Neural crest cell (in vitro differentiated cells): ENCODE measurements at places on chromosomes 5 and 9. TPM values are rescaled to one million over a fixed set of nuclear protein-coding genes. Genes with fewer than 3 reads are reported as not detected.

The FBXO4 gene
- total RNA-seq, result 9.1 and 10.1 TPM in 2 replicates

The TAF11L4 gene
- not detected in 2 replicates for total RNA-seq

The BTNL3 gene
- not detected in 2 replicates for total RNA-seq

The ZNF454 gene
- total RNA-seq, result 0.26 TPM in 1 of 2 replicates, not detected in the other

The ACTBL2 gene
- total RNA-seq, result not detected in 2 replicates

The GHR gene
- total RNA-seq, result 0.27 and 0.61 TPM in 2 replicates

The IQGAP2 gene
- total RNA-seq, result 12.7 and 14.2 TPM in 2 replicates

The UNC5A gene
- 0.32 and 0.70 TPM in 2 replicates for total RNA-seq

The ATP6V1G1 gene
- 111 and 112 TPM in 2 replicates for total RNA-seq

The PRDM9 gene
- not detected in 2 replicates for total RNA-seq

The ANKRD34B gene
- total RNA-seq, result 0.05 TPM in 1 of 2 replicates, not detected in the other

DNA sequence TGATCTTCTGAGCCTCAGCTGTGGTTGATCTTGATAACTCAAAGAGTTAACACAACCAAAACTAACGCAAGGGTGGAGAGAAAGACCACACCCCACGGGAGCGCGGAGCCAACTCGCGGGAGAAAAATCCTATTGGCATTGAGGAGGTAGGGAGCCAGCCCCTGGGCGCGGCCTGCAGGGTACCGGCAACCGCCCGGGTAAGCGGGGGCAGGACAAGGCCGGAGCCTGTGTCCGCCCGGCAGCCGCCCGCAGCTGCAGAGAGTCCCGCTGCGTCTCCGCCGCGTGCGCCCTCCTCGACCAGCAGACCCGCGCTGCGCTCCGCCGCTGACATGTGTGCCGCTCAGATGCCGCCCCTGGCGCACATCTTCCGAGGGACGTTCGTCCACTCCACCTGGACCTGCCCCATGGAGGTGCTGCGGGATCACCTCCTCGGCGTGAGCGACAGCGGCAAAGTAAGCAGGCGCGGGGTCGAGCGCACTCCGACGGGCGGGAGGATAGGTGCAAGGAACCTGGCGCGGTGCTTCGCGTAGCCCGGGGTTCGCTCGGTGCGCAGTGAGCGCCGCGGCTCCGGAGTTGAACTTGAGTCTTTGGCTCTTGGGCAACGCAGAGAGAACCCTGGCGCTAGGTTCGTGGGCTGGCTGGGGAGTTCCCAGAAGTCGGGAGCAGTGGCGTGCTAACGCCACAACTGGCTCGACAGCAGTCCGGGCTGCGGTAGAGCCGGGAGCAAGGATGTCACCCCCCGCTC, at the start of gene GDA:
TSS of gene GDA (plus strand) at position 210 of the 745 bp plus-strand sequence. CDS start at position 330, 120 bp downstream.
- H3K4me1 ChIP-seq, result no peaks in the 10 kb centered on the region
- H3K36me3 ChIP-seq, result peaks cover 6% of the 10 kb centered on the region
- DNase-seq, result no peak
- peaks cover 11% of the 10 kb centered on the region for H3K27me3 ChIP-seq
- no peak within 1 kb of the TSS for H3K4me3 ChIP-seq
- no peak within 1 kb of the TSS for H3K27ac ChIP-seq

DNA sequence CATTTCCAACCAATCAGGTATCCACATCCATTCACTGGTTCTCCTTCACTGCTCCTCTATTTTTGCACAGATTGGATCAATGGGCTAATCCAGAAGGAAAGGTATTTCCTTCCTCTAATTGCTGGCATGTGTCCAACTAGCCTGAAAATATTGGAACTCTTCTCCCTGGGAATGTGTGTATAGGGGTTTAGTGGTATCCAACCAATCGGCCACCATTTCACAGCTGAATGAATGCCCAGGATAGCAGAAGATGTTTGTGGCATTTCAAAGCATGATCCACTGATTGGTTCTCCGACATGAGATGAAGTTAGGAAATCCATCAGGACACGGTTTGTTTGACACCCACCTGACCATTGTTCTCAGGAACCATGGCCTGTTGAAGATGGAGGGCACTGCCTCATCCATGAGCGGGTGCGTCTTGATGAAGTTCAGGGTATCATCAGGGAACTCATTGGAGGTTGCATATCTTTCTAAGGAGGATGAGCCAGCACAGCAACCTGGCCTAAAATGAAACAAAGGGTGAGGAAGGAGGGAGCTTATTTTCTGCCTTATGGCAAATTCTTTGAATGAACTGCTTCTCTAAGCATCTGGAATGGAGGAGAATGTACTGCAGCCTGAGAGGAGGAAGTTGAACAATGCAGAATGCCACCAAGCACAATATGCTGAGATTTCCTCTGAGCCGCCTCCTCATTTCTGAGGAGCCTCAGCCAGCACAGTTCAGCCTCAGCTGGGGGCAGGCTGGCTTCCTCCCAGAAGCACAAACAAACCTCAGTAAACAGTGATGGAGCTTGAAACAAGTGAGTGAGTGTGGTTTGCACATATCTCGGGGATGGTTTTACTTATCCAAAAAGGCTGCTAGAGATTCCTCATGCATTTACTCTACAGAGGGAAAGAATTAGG, 94.6 kb downstream of the SEMA6A start:
- no peak overlapping the region for H3K27ac ChIP-seq
- H3K36me3 ChIP-seq, result peaks cover 55% of the 10 kb centered on the region
- H3K27me3 ChIP-seq, result no peaks in the 10 kb centered on the region

DNA sequence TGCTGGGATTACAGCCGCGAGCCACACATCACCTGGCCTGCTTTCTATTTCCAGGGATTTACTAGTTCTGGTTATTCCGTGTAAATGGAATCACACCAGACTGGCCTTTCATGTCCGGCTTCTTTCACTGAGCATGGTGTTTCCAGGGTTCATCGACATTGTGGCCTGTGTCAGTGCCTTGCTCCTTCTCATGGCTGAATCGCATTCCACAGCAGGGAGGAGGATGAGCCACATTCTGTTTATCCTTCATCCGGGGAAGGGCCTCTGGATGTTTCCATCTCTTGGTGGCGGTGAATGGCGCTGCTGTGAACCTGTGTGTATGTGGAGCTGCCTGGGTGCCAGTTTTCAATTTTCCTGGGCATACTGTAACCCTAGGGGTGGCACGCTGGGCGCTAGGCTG, 58.7 kb upstream of the RNU6ATAC start:
- no peak overlapping the region for H3K27ac ChIP-seq
- DNase-seq, result no peak
- peaks cover 24% of the 10 kb centered on the region for H3K4me1 ChIP-seq

DNA sequence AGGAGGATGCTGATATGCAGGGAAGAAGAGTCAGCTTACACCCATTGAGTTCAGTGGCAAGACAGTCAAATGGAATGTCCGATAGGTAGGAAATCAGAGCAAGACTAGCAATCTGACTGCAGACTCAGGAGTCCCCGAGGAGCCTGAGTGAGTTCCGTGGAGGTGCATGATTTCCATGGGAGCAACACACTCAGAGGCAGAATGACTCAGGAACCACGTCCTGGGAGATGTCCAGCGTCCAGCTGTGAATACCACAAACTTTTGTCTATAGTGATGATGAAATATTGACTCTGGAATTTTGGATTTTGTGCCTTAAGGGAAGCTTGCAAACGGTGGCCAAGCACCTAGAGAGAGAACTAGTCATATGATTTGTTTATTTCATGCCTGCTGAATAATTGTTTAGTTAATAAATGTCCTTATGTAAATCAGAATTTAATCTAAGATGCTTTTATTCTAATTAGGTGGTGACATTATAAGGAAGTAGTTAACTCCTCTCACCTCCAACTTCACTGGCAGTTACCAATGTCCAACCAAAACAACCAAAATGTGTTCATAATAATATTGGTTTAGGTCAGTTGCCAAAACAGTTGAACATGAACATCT, 100.4 kb downstream of the PDE4D start:
- no peaks in the 10 kb centered on the region for H3K36me3 ChIP-seq
- H3K27me3 ChIP-seq, result no peaks in the 10 kb centered on the region
- no peak for DNase-seq
- no peak overlapping the region for H3K4me3 ChIP-seq

- H3K27me3 ChIP-seq, result peaks cover 88% of the 10 kb centered on the region
- DNase-seq, result no peak
- H3K4me1 ChIP-seq, result no peaks in the 10 kb centered on the region
These were observed 14.4 kb upstream of the DMRT3 start for GRCh38 chr9:962023-962422.

GRCh38 chr5:93193431-93194347, 387.3 kb downstream of the NR2F1-AS1 start:
- H3K4me3 ChIP-seq, result no peak overlapping the region
- no peak for DNase-seq
- H3K36me3 ChIP-seq, result no peaks in the 10 kb centered on the region
- peaks cover 43% of the 10 kb centered on the region for H3K4me1 ChIP-seq
- no peaks in the 10 kb centered on the region for H3K27me3 ChIP-seq
- no peak overlapping the region for H3K27ac ChIP-seq

GRCh38 chr5:95382801-95383200, 8.4 kb upstream of the FAM81B start:
- no peaks in the 10 kb centered on the region for H3K4me1 ChIP-seq
- no peak for DNase-seq
- H3K27me3 ChIP-seq, result no peaks in the 10 kb centered on the region
- no peak overlapping the region for H3K4me3 ChIP-seq
- no peak overlapping the region for H3K27ac ChIP-seq

GRCh38 chr5:6399980-6400910, 21.9 kb upstream of the MED10 start:
- H3K4me3 ChIP-seq, result no peak overlapping the region
- peaks cover 41% of the 10 kb centered on the region for H3K27me3 ChIP-seq
- no peak for DNase-seq
- H3K27ac ChIP-seq, result no peak overlapping the region
- H3K4me1 ChIP-seq, result peaks cover 3% of the 10 kb centered on the region
- H3K36me3 ChIP-seq, result no peaks in the 10 kb centered on the region

GRCh38 chr5:163105456-163105855, 331.9 kb upstream of the CCNG1 start:
- no peaks in the 10 kb centered on the region for H3K36me3 ChIP-seq
- DNase-seq, result no peak
- no peak overlapping the region for H3K4me3 ChIP-seq
- H3K27me3 ChIP-seq, result no peaks in the 10 kb centered on the region
- no peak overlapping the region for H3K27ac ChIP-seq

DNA sequence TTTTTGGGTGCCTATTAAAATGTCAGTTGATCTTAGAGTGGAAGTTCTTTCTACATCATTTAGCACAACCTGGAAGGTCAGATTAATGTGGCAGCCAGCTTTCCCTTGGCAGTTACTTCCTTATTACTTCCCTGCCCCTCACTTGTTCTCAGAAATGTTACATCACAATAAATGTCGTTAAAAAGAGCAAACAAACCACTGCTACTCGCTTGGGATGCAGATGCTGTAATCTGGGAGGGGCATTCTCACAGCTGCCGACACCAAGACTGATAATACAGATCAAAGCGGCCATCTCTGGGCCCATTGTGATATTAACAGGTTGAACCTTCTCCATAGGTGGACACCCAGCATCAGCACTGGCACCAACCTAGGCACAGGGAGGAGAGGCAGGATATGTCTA, 29.3 kb downstream of the PLAC8L1 start:
- no peaks in the 10 kb centered on the region for H3K36me3 ChIP-seq
- H3K4me1 ChIP-seq, result no peaks in the 10 kb centered on the region
- no peak for DNase-seq
- no peak overlapping the region for H3K27ac ChIP-seq
- peaks cover 10% of the 10 kb centered on the region for H3K27me3 ChIP-seq

DNA sequence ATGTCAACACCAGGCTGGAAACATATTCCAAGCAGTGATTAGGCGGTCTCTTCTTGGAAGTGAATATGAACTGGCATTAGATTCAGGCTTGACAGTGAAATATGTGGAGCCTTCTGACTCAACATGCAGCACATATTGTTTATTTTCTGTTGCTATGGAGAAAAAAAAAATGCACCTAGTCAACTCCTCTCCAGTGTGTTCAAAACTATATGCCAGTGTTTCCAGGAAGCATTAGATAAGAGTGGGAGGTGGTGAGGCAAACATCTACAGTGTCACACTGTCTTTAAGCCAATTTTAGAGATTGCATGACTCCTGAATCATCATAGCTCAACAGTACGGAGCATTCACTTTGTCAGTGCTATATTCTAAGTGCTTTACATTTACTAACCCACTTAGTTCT, 117.9 kb downstream of the HCN1 start:
- DNase-seq, result no peak
- H3K4me1 ChIP-seq, result no peaks in the 10 kb centered on the region
- H3K27ac ChIP-seq, result no peak overlapping the region
- no peaks in the 10 kb centered on the region for H3K27me3 ChIP-seq
- H3K36me3 ChIP-seq, result no peaks in the 10 kb centered on the region

DNA sequence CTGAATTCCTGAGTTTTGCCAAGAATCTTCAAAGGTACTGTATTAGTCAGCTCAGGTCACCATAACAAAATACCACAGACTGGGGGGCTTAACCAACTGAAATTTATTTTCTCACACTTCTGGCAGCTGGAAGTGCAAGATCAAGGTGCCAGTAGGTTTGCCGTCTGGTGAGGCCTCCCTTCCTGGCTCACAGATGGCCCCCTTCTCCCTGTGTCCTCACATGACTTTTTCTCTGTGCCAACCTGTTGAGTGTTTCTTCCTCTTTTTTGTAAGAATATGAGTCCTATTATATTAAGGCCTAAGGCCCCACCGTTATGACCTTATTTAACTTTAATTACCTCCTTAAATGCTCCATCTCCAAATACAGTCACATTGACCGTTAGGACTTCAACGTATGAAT, 156.1 kb upstream of the KIF2A start:
- H3K36me3 ChIP-seq, result peaks cover 3% of the 10 kb centered on the region
- H3K27me3 ChIP-seq, result peaks cover 7% of the 10 kb centered on the region
- H3K27ac ChIP-seq, result no peak overlapping the region
- no peak for DNase-seq

DNA sequence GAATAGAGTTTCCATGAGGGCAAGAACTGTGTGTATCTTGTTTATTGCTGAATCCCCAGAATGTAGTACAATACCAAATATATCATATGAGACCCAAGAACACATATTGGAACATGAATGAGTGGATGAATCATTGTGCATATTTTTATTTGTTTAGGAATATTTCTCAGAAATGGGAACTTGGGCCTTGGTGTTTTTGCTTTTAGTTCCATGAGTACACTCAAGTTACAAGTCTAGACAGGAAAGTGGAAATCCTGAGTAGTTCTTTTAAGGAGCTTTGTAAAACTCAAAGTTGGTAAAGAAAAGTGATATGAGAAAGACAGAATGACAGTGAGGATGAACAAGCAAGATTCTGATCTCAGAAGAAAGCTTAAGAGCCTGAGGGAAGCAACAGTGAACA, 647.0 kb downstream of the EFNA5 start:
- no peak overlapping the region for H3K27ac ChIP-seq
- H3K36me3 ChIP-seq, result no peaks in the 10 kb centered on the region
- no peak overlapping the region for H3K4me3 ChIP-seq
- H3K27me3 ChIP-seq, result no peaks in the 10 kb centered on the region
- no peak for DNase-seq
- peaks cover 10% of the 10 kb centered on the region for H3K4me1 ChIP-seq

- no peak for DNase-seq
- H3K27me3 ChIP-seq, result no peaks in the 10 kb centered on the region
- H3K4me1 ChIP-seq, result no peaks in the 10 kb centered on the region
- peaks cover 19% of the 10 kb centered on the region for H3K36me3 ChIP-seq
These were observed 62.1 kb downstream of the CEMIP2 start for GRCh38 chr9:71706176-71706575.

DNA sequence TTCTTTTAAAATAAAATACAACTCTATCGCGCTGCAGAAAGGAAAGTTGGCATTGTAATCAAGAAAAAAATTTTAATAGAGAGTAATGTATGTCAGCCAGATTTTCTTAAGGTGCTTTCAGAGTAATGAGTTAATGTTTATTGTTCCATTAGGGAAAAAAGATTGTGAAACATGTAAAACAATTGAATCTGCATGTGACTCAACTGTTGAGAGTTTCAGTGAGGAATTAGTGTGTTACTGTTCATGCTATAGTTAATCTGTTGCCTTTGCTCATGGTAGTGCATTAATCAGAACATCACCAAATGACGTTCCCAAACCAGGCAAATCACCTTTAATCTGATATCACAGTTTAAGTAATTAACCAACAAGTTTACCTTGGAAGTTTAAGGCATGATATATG, 600.5 kb downstream of the NR2F1-AS1 start:
- no peaks in the 10 kb centered on the region for H3K27me3 ChIP-seq
- H3K4me3 ChIP-seq, result no peak overlapping the region
- peaks cover 64% of the 10 kb centered on the region for H3K4me1 ChIP-seq
